Caco-2 (cell line): ENCODE measurements at places on chromosomes 1 and 21. TPM values are rescaled to one million over a fixed set of nuclear protein-coding genes. Genes with fewer than 3 reads are reported as not detected.
A peak's percentile ranks its signal among the peaks of the same experiment; 100 is the strongest.

- no peak overlapping the region for H3K27ac ChIP-seq
- H3K27me3 ChIP-seq, result no peaks in the 10 kb centered on the region
These were observed 39.1 kb downstream of the CLIC6 start for GRCh38 chr21:34707876-34708325.

Gene TEDDM1
- total RNA-seq, result not detected in 2 replicates

- H3K4me1 ChIP-seq, result no peaks in the 10 kb centered on the region
- no peaks in the 10 kb centered on the region for H3K36me3 ChIP-seq
- no peak for DNase-seq
- H3K27me3 ChIP-seq, result no peaks in the 10 kb centered on the region
- no peak overlapping the region for H3K27ac ChIP-seq
These were observed 8.4 kb downstream of the PANK4 start for GRCh38 chr1:2517966-2518365.

DNA sequence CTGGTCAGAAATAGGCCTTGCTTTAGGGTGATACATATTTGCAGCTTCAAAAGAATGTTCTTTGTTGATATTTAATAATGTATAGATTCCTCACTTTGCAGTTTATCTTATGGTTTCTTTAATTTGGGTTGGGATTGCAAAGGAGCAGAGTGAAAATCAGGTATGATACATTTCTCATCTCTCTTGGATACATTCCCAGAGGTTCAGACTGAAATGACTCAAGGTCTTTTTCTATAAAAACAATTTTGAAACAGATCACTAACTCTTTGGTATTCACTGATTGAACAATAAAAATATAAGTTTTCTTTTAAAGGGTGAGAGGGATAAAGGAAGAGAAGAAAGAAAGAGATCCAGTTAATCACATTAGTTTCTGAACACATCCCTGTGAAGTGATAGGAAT, 606.5 kb upstream of the CAMK1G start:
- no peaks in the 10 kb centered on the region for H3K27me3 ChIP-seq
- no peaks in the 10 kb centered on the region for H3K4me1 ChIP-seq
- DNase-seq, result no peak
- no peak overlapping the region for H3K4me3 ChIP-seq
- H3K27ac ChIP-seq, result no peak overlapping the region

- H3K27ac ChIP-seq, result no peak overlapping the region
- no peaks in the 10 kb centered on the region for H3K36me3 ChIP-seq
- peak; percentile 48 for DNase-seq
These were observed 76.5 kb downstream of the ACTL8 start for GRCh38 chr1:17831597-17831996.

DNA sequence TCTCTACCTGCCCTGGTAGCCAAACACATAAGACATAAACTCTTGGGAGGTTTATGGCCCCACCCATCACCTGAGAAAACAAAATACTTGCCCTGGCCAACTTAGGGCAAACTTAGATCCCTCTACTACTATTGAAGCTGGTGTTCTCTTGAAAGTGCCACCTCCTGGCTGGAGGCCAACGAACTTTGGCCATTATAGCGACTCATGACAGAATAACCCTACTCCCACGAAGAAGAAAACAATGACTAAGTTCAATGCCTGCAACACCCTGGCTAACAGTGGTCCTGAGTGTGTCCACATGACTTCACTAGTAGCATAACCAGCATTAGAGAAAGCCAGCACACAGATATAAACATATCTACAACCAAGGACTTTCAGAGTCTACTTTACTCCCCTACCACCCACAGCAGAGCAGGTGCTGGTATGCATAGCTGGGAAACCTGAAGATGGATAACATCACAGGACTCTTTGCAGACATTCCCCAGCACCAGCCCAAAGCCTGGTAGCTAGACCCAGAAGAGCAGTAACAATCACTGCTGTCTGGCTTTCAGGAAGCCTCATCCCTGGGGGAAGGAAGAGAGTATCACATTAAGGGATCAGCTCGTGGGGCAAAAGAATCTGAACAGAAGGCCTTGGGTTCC, 81.0 kb downstream of the SLC30A10 start:
- DNase-seq, result no peak
- H3K4me1 ChIP-seq, result no peaks in the 10 kb centered on the region
- H3K27ac ChIP-seq, result no peak overlapping the region
- no peaks in the 10 kb centered on the region for H3K27me3 ChIP-seq
- no peaks in the 10 kb centered on the region for H3K36me3 ChIP-seq

DNA sequence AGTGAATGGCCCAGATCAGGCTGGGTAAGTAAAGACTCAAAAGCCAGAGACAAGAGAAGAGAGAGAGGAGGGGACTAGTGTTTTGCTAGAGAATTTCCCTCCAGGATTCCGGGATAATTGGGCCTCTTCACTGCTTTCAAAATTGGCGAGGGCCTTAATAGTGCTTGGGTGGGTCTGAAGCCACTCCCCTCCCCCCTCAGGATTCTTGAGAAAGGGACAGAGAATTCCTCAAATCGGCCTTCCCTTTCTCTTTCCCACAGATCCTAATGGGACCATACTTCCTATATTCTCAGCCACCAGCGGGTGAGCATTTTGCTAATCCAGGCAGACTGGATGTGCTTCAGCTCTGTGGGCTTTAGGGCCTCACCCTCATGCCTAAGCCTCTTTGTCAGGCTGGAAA, 11.9 kb downstream of the SFN start:
- no peaks in the 10 kb centered on the region for H3K27me3 ChIP-seq
- H3K36me3 ChIP-seq, result no peaks in the 10 kb centered on the region
- H3K4me3 ChIP-seq, result no peak overlapping the region
- no peak for DNase-seq

DNA sequence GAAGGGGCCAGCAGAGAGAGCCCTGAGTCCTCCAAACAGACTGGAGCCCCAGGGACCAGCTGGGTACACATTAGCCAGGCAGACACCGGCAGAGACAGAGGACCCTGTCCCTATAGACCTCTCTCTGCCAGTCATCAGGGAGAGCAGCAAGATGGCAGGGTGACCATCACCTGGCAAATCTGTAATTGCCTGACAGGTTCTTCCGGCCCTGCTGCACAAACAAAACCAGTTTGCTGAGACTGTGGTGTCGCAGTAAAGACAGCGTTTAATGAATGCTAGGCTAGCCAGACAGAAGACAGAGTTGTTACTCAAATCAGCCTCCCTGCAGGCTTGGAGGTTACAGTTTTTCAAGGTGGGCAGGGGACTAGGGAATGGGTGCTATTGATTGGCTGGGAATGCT, 618.9 kb downstream of the NPHP4 start:
- no peak overlapping the region for H3K4me3 ChIP-seq
- no peak for DNase-seq
- no peaks in the 10 kb centered on the region for H3K27me3 ChIP-seq
- H3K27ac ChIP-seq, result no peak overlapping the region

GRCh38 chr1:59188413-59189213, 108.3 kb upstream of the FGGY start:
- peaks cover 37% of the 10 kb centered on the region for H3K4me1 ChIP-seq
- H3K36me3 ChIP-seq, result no peaks in the 10 kb centered on the region
- no peak for DNase-seq
- no peak overlapping the region for H3K27ac ChIP-seq

- H3K27ac ChIP-seq, result no peak overlapping the region
- no peaks in the 10 kb centered on the region for H3K4me1 ChIP-seq
- no peaks in the 10 kb centered on the region for H3K36me3 ChIP-seq
- H3K27me3 ChIP-seq, result no peaks in the 10 kb centered on the region
- peak; percentile 43 for DNase-seq
These were observed 3.5 kb upstream of the KRTAP27-1 start for GRCh38 chr21:30340714-30341573.

- no peaks in the 10 kb centered on the region for H3K27me3 ChIP-seq
- DNase-seq, result no peak
- H3K36me3 ChIP-seq, result no peaks in the 10 kb centered on the region
- H3K4me1 ChIP-seq, result no peaks in the 10 kb centered on the region
- no peak overlapping the region for H3K27ac ChIP-seq
These were observed 223.6 kb upstream of the JUN start for GRCh38 chr1:59007429-59007819.

Gene LCE2A
- not detected in 2 replicates for total RNA-seq

Gene TLCD4
- 14.1 TPM in 2 replicates for total RNA-seq

Gene TTF2
- 31.9 and 33.4 TPM in 2 replicates for total RNA-seq
